ENCODE measurements at places on chromosomes 16 and 17.

GRCh38 chr16:35506018-35506897, 2046.8 kb downstream of the TP53TG3F start:
- no peak for DNase-seq

GRCh38 chr17:32820440-32820839, 56.5 kb downstream of the MYO1D start:
- no peak for DNase-seq

DNA sequence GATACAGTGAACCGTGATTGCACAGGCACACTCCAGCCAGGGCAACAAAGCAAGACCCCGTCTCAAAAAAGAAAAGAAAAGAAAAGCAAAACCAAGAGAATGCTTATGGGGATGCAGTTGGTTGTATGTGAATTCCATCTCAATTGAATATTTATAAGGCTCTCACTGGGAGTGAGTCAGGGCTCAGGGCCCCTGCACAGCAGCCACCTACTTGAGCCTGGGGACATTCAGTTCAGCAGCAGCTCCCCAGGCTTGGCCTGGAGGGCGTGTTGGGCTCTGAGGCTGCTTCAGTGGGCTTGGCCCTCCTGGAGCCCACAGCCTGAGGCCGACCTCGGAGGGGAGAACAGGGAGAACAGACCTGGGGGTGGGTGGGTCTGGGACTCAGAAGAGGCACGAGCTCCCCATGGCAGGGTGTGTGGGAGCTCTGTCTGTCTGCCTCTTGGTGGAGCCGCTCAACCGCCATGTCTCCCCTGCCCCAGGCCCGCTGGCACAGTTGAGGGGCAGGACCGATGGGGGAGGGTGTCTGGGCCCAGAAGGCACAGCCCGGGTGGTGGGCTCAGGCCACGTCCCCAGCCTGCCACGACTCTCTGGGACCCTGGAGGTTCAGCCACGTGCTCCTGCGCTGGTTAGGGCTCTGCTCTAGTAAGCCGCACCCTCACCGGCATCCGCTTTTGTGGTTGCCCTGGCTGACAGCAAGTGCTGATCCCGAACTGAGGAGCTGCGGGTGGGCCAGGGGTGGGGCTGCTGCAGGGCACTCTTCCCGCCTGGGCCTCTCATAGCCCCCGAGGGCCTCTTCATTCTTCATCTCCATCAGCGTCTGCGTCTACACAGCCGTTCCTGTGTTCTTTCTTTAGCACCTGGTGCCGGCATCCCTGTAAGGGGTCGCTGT, 24.8 kb downstream of the ZFPM1 start:
- no peak for DNase-seq

DNA sequence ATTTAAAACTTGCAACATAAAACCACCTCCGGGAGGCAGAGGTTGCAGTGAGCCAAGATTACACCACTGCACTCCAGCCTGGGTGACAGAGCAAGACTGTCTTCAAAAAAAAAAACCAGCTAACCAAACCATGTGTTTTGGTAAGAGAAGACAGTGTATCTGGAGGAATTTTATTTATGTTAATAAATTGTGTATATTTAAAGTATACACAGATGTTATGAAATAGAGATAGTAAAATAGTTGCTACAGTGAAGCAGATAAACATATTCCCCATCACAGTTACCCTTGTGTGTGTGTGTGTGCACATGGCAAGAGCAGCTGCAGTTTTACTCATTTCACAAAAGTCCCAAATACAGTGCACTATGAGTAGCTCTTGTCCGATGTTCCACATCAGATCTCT, 54.8 kb upstream of the CRISPLD2 start:
- no peak for DNase-seq

All from right kidney (tissue), 9 donors.